ENCODE measurements at places on chromosomes 12 and 14.

DNA sequence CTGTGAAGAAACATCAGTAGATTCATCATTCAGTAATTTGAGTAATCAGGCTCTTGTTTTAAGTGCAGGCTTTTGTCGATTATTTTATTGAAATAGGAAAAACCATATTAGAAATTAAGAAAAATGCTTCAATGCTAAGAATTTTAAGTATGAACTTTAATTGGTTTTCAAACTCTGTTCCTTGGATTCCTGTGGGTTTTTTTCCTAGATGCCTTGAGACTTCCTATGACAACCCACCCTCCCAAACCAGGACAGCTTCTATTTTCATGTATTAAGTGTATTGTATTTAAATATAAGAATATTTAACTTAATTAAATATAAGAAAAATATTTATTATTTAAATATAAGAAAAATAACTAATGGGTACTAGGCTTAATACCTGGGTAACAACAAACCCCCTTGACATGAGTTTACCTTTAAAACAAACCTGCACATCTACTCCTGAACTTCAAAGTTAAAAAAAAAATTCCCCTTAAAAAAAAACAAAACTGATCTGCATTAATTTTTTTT is 3.0 kb downstream of the ARHGAP5 start:
- no peak for DNase-seq

DNA sequence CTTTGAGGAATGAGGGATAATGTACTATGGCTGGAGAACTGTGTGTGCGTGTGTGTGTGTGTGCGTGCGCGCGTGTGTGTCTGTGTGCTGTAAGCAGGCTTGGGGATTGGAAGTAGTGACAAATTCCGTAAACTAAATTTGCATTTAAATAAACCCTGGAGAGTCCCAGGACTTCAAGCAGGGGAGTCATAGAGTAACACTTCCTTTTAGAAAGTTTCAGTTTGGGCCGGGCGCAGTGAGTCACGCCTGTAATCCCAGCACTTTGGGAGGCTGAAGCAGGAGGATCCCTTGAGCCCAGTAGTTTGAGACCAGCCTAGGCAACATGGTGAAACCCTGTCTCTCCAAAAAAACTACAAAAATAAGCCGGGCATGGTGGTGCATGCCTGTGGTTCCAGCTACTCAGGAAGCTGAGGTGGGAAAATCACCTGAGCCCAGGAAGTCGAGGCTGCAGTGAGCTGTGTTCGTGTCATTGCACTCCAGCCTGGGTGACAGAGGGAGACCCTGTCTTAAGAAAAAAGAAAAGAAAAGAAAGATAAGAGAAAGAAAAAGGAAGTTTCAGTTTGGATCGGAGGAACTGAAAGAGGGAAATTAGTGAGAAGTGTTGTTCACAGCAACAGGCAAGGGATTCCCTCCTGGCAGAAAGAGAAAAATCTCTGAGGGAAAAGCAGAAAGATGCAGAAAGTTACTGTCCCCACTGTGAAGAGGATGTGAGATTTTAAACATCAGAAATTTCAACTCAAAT is 222.7 kb upstream of the SOX5 start:
- no peak for DNase-seq

GRCh38 chr14:50010752-50011151 is 105.6 kb downstream of the VCPKMT start:
- DNase-seq, result no peak

DNA sequence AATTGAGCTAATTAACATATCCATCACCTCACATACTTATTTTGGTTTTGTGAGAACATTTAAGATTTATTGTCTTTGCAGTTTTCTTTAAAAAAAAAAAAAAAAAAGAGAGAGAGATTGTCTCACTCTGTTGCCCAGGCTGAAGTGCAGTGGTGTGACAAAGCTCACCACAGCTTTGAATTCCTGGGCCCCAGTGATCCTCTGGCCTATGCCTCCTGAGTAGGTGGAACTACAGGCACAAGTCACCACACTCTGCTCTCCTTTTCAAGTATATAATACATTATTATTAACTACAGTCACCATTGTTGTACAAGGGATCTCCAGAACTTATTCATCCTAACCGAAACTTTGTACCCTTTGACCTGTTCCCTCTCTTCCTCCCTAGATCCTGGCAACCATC is 64.0 kb downstream of the NUMB start:
- no peak for DNase-seq

DNA sequence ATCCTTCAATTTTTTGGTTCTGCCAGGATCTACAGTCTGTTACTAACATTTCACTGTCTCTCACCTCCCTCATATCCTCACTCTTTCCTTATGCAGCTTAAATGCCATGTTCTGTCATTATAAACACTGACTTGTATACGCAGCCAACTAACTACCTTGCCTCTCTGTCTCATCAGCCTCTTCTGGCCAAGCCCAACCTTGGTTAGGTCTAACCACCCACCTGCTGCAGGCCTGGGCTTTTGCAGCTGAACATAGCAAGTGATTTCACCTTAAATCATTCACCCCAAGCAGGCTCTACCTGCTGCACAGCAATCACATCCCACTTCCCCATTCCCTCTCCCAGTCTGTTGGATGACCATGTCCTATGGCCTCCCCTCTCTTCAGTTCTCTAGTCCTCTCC is 91.5 kb downstream of the GTF2A1 start:
- no peak for DNase-seq

DNA sequence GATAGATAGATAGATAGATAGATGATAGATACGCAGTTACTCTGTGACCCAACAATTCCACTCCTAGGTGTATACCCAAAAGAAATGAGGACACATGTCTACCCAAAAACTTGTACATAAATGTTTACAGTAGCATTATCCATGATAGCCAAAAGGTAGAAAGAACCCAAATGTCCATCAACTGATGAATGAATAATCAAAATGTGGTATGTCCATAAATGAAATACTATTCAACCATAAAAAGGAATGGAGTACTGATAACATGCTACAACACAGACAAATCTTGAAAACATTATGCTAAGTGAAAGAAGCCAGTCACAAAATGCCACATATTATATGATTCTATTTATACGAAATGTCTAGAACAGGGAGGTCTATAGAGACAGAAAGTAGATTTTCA is 36.1 kb upstream of the LRP6 start:
- DNase-seq, result no peak
